ENCODE measurements at places on chromosomes 2 and 18.

DNA sequence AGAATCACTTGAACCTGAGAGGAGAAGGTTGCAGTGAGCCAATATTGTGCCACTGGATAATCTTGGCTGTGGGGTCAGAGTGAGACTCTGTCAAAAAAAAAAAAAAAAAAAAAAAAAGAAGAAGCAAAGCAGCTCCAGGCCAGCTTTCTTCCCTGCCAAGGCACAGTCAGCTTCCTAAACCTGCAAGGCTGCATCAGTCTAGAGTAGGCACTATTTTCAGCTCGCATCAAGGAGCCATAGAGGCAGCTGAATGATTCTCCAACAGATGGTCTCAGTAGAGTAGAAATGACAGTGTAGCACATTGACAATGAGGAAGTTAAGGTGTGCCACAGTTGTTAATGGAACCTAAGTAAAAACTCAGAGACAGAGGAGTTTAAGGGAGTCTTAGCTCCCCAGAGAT lies 35.6 kb downstream of the BMP10 start:
- DNase-seq = no peak

- no peak for DNase-seq
Observed at GRCh38 chr2:73133566-73134197, 20.9 kb upstream of the RAB11FIP5 start.

- DNase-seq = no peak
Observed at GRCh38 chr2:98881153-98881650, 54.8 kb downstream of the CRACDL start.

- no peak for DNase-seq
Observed at GRCh38 chr18:73991570-73991969, 156.1 kb downstream of the FBXO15 start.

DNA sequence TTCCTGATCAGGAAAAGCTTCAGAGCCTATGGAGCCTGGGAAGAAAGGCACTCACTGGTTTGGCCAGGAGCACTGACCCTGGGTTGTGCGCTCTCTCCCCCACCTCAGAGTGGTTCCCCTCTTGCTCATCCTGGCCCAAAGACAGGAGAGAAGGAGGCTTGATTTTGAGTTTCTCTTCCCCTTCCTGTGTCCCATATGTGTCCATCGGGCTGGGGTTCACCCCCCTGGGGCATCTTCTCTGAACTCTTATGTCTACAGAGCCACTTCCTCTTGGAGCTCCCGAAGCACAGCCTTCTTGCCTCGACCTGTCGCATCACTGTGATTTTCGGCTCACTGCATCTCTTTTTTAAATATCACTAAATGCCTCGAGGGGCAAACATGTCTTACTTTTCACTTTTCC lies 692.3 kb downstream of the RNF144A start:
- no peak for DNase-seq

- DNase-seq = no peak
Observed at GRCh38 chr2:223969856-223970255, 12.6 kb downstream of the MRPL44 start.

- DNase-seq = no peak
Observed at GRCh38 chr2:239311132-239312040, 89.4 kb downstream of the HDAC4 start.

DNA sequence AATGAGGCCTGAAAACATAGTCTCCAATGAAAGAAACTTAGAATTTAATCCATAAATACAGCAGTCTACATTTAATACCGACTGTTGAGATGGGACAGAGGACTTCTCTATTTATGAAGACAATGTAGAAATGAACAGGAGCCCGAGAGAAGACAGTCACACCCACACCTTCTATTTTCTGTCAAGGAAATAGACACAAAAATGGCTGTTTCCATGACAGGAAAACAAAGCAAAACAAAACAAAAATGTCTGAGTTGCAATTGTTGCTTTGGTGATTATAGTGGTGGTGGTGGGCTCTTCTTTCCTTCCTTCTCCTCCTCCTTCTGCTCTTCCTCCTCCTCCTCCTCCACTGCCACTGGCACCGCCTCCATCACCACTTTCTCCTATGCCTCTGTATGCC lies 72.3 kb upstream of the CCDC68 start:
- no peak for DNase-seq

GRCh38 chr2:112121682-112122254 lies 16.4 kb upstream of the FBLN7 start:
- DNase-seq = no peak

- DNase-seq = no peak
Observed at GRCh38 chr2:101120124-101120996, 30.8 kb downstream of the TBC1D8 start.

GRCh38 chr2:38997781-38998180 lies 108.1 kb downstream of the ARHGEF33 start:
- no peak for DNase-seq

DNA sequence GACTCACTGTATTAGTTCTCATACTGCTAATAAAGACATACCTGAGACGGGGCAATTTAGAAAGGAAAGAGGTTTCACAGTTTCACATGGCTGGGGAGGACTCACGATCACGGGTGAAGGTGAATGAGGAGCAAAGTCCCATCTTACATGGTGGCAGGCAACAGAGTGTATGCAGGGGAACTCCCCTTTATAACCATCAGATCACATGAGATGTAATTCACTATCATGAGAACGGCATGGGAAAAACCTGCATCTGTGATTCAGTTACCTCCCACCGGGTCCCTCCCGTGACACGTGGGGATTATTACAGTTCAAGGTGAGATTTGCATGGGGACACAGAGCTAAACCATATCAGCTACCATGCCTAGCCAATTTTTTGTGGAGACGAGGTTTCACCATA lies 168.2 kb downstream of the NEDD4L start:
- DNase-seq = no peak

- no peak for DNase-seq
Observed at GRCh38 chr2:23745068-23745725, 181.7 kb downstream of the ATAD2B start.

DNA sequence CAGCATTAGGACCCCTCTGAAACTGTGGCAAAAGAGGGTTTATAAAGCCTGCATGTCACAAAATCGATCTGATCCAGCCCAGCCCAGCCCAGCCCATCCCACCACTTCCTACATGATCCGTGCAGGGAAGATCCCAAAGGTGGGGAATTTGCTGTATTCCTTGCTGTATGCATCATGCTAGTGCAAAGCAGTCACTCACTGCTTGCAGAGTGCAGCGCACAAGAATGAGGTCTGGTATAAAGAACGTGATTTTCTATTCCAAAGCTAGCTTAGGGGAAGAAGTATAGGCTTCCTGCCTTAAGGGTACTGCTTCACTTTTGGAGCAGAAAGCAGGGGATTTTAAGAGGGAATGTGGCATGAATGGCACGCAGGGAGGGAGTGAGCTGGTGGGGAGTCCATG lies 18.9 kb upstream of the SERPINB11 start:
- DNase-seq = no peak

Data from activated T-helper 1 cell treated with anti-CD3 and anti-CD28 coated beads, Interleukin-2, amount 50 U/mL, for 16 hours (primary cell).